ENCODE measurements at places on chromosomes 5 and 9.

DNA sequence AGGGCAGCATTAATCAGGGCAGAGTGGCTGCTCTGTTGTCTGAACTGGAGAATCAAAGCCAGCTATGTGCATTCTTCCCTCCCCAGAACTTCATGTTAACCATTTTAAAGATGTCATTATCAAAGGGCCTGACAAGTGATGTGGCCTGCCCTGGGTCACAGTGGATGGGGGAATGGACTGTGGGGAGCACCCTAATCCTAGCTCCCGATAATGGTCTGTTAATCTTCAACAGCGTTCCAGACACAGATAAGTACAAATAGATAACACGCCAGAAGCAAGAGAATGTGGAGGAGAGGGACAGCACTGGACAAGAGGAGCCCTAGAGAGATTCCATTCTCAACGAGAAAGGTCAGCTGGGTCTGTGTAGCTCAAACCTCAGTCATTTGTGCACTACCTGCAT is 77.5 kb downstream of the DPYSL3 start:
- no peak for DNase-seq

DNA sequence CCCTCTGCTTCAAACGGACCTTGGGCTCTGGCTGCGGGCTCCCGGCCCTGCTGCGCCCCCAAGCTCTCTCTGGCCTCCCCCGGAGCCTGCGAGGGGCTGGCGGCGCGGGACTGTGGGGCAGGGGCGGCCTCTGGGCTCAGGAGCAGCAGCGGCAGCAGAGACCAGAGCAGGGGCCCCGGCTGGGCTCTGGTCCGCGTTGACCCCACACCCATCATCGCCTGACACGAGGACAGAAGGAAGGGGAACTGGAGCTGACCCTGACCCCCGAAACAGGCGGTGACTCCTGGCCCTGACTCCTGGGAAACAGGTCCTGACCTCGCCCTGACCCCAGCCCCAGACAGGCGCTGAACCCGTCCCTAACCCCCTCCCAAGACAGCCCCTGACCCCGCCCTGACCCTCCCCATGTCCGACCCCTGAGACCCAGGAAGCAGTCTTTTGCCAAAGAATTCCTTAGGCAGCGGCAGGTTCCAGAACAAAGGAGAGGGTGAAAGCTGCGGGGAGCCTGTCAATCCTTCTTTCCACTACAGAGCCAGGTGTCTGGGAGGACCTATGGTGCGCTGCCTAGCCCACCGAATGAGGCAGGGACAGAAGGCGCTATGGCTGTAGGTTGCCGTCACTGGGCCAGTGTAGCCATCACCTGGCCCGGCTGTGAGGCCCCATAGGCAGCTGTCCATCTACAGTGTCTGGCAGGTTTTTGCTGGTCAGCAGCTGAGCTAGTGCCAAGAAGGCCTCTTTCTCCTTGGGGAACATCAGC is 74.7 kb upstream of the SPTLC1 start:
- no peak for DNase-seq

DNA sequence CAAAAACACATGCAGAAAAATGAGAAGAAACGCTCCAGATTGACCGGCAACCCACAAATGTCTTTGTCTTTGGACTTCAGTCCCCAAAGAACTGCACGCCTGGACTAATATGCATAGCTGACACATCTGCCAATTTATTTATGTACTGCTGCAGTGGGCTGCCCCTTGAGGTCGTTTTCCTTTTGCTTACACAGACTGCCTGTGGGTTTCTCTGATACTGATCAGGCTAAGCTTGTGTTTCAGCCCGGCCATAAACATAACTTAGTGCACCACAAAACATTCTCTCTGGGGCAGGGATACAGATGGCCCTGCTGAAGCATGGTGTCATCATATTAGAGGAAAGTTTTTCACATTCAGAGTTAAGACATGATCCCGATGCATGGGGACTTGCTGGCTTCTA is 75.4 kb downstream of the NUDT12 start:
- DNase-seq, result no peak

DNA sequence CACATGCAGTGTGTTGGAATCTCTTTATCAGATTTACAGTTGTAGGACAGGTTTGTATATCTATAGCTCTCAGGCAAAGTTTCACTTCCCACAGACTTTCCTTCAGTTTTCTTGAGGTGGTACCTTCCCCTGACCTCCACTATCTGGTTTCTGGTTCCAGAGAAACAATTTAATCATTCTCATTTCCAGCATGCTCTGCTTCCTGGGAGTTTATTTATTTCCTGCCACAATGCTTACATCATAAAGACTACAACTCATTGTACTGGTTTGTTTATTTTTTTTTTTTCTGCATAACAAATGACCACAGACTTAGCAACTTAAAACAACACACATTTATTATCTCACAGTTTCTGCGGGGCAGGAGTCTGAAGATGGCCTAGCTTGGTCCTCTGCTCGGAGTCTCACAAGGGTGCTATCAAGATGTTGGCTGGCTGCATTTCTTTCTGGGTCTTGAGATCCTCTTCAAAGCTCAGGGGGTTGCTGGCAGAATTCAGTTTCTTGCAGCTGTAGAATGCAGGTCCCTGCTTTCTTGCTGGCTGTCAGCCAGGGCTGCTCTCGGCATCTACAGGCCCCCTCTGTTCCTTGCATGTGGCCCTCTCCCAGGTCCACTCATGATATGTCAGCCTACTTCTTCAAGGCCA is 247.7 kb downstream of the ENC1 start:
- DNase-seq, result no peak

DNA sequence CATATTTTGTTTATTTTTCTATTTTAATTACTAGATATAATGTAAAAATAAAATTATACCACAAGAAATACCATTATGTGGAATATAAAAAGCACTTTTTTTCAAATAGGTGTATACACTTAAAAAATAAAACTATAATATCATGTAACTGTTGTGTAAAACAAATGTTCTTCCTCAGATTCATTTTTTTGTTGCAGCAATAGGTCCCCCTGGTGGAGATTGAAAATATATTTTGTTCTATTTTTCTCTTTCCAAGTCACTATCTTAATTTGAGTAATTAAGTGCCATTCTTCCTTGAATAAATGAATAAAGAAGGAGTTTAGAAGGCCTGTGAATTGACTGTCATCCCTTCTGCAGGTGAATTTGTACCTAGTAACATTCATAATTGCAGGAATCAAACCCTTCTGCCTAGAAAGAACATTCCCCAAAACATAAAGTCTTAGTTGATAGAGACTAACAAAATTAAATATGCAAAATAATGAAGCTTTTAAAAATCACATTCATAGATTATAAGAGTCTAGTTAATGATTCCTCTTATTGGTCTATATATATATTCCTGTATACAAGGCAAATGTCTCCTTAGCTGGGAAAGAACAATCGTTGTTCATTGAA is 23.4 kb downstream of the CETN3 start:
- no peak for DNase-seq

GRCh38 chr9:12775679-12776512 is 1.1 kb downstream of the LURAP1L start:
- no peak for DNase-seq

DNA sequence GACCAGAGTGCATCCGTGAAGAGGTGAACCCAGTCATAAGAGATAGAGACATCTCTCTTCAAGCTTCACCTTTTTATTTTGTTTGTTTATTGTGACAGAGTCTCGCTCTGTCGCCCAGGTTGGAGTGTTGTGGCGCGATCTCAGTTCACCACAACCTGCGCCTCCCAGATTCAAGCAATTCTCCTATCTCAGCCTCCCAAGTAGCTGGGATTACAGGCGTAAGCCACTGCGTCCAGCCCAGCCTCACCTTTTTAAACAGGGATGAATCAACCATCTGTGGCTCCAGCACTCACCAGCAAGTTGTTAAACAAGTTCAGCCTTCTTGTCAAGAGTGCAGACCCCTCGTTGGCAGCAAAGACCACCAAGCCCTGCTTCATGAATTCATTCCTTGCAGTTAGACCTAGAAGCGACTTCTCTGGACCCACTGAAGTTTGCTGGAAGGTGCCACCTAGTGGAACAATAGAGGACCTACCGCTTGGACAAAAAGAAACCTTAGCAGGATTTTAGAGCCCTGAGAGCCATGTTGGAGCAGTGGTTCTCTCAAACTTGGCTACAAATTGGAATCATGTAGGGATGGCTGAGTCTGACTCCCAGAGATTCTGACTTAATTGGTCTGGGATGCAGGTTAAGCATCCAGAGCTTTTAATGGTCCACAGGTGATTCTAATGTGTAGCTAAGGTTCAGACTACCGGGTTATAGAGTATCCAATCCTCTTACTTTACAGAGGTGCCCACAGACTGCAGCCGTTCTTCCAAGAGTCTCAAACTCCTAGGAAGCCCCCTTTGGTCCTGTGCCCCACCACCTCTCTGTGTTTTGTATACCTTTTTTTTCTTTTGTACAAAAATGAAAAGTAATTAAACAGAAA is 10.5 kb upstream of the GALNT10 start:
- DNase-seq, result peak; percentile 66

- no peak for DNase-seq
Measured at GRCh38 chr9:138007918-138008841, 130.6 kb downstream of the CACNA1B start.

- DNase-seq, result no peak
Measured at GRCh38 chr5:139513852-139514485, 31.4 kb upstream of the STING1 start.

DNA sequence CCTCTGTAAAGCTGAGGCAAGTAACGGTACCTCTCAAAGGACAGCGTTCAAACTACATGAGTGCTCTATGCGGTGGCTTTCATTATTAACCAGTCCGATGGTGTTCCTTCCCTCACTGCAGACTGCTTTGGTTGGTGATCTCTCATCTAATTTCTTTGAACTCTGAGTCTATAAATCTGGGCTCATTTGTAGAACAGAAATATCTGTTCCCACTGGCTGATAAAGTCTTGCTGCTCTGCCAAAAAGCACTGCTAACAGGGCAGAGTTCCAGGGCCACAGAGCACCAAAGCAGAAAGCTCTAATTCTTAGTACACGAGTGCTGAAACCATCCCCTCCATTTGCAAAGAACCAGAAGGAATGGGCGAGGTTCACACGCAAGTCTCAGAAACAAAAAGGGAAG is 81.9 kb downstream of the MED27 start:
- no peak for DNase-seq

- no peak for DNase-seq
Measured at GRCh38 chr9:126915846-126916543, 1.4 kb downstream of the RALGPS1 start.

- DNase-seq, result no peak
Measured at GRCh38 chr9:14989811-14990210, 79.6 kb upstream of the FREM1 start.

DNA sequence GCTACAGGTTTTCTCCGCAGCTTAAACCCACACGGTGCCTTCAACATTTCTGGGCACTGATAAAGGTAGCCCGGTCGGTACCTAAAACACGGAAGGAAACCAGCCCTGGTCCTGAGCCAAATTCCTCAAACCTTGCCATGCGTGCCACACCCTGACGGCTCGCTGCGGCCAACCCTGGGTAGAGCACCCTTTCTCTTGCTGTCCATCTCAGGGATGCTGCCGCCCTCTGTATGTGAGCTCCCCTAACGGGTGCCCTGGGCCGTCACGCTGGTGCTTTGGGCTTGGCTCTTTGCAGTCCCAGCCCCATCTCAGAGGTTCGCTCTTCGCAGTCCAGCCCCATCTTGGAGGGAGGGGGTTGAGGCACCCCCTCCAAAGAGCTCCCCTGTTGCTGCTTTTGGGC is 43.9 kb downstream of the PNPLA7 start:
- DNase-seq, result no peak

DNA sequence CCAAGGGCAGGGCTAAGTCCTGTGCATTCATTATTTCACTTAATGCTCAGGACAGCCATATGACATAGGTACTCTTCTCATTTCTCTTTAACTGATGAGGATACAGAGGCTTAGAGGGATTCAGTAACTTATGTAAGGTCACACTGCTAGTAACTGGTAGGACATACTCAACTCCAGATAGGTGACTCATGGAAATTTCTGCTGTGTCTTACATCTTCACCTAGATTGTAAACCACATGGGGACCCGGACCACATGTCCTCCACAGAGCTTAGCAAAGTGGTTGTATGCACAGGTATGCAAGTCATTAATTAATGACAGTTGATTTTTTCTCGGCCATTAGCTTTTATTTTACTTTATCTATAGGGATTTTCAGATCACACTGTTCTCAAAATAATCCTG is 29.3 kb downstream of the SLC1A1 start:
- DNase-seq, result no peak

DNA sequence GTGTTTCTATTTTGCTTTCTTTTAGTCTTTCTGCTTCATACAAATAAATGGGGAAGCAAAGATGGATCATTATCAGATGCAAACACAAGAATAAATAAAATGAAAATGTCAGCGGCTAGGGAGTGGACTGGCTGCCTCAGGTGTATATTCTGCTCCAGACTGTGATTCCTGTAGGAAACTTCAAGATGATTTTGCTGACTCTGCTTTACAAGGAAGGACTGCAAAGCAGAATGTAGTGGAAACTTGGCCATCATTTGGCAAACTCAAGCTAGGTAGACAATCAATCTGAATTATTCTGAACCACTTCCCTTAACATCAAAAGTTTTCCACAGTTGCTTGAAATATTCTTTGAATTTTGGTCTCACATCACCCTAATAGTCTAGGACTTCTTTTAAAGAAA is 38.1 kb upstream of the NREP start:
- DNase-seq, result no peak

- DNase-seq, result no peak
Measured at GRCh38 chr5:57174128-57174889, 450 bp downstream of the GPBP1 start.

DNA sequence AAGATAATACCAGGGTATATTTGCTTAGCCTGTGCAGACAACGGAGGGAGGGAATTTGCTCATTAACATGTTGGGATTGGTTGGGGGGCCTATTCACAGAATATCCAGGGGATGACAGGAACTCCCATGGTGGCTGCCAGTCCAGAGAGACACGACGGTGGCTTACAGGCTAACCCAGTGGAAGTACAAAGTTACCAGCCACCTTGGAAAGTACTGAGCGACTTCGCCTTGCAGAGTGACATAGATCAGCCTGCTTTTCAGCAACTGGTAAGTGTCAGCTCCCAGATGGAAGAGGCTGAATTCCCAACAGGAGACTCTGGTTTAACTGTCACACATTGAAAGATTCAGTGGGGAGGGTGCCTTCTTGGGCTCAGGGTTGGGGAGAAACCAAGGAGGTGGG is 7.9 kb downstream of the ISL1 start:
- DNase-seq, result no peak

DNA sequence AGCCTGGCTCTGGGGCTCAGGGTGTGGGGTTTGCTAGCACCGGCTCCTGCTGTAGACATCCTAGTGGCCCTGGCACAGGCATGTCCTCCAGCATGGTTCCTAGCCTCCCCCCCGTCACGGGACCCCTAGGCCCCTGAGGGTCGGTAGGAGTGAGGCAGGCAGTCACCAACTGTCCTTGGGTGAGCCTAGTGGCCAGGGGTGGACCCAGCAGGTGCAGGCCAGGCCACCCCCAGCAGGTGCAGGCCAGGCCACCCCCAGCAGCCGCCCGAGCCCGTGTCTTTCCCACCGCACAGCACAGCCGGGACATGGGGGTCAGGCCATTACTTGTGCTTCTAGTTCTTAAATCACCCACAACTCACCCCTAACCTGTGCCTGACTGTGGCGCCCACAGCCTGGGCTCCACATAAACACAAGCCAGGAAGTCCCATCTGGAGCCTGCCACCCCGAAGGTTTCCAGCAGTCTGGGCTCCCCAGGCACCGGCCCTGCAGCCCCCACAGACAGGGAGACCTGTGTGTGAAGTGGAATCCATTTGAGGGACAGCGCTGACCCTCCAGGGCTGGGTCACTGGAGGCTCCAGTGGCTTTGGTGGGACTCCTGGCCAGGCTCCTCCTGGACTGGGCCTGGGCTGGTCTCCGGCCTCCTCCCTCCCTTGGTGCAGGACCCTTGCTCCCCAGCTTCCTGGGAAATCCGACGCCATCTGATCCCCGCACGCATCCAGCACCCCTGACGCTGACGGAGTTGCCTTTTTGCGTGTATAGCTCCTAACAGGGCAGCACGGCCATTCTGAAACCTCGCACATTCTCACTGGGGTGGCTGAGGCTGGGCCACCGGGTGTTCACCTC is 114.1 kb upstream of the LPCAT1 start:
- no peak for DNase-seq
